SK-N-DZ (cell line): ENCODE measurements at places on chromosomes 11 and 22.

DNA sequence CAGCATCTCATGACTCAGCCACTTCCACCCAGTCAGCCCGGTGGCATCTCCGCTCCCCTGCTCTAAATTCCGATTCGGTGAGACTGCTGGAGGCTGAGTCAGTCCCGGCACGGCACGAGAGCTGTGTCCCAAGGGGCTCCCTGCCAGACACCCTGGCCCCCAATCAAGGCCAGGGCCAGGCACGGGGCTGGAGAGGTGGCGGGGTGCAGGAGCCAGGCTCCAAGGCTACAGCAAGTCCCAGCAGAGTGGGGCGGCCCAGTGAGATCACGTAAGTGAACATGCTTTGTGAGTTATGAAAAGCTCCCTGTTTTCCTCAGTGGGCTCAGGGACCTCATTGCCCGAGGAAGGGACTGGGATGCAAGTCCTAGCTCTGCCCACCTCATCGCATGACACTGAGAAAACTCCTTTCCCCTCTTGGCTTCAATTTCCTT lies 3.0 kb downstream of the C11orf68 start:
- no peak for DNase-seq

- no peak for DNase-seq
Measured at GRCh38 chr11:14232652-14233051, 126.3 kb downstream of the RRAS2 start.

DNA sequence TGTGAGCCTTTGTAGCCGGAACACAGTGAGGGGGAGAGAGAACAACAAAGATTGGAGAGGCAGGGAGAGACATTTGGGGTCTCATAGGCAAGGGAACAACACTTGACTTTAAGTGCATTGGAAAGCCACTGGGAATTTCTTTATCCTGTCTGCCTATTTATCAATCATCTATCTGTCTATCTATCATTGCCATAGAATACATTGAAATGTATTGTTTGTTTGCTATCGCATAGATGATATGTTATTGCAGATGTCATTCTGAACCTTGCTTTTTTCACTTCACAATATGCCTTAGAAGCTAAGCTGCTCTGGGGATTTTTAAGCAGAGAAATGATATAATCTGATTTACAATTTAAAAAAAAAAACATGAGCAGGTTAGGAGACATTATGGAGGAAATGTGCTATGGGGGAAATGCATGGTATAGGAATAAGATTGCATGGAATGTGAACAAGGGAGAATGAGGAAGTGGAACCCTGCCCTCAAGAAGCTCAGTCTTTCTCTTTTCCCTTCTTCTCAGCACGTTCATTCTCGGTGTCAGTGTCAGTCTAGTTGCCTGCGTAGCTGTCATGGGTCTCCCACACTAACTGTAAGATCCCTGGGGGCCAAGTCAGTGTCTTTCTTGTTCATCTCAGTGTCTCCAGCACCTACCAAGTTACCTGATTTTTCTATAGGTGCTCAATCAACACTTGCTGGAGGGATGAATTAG lies 158.7 kb upstream of the ARHGAP20 start:
- no peak for DNase-seq

GRCh38 chr11:86737737-86738136 lies 62.6 kb upstream of the PRSS23 start:
- no peak for DNase-seq

DNA sequence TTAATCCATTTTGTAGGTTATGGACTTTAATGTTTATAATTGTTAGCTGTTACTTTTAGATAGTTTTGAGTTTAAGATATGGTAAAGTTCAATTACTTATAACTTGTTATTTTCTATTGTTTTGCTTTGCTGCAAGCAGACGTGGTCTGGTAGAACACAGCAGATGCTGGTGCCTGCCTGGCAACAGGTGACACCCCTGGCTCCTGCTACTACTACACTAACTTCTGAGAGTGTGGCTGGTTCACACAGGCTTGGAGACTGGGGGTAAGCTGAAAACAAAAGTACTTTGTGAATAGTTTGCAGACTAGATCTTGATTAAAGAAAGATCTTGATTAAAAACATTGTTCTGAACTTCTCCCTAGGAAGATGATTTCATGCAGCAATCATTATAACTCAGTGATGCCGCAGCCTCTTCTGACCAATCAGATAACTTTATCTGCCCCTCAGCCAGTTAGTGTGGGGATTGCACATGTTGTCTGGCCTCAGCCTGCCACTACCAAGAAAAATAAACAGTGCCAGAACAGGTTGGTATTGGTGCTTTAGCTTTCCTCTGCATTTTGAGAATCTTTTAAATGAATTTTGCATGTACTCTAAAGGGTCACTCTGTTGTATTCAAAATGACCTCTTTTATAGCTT lies 90.4 kb downstream of the HIPK3 start:
- no peak for DNase-seq

DNA sequence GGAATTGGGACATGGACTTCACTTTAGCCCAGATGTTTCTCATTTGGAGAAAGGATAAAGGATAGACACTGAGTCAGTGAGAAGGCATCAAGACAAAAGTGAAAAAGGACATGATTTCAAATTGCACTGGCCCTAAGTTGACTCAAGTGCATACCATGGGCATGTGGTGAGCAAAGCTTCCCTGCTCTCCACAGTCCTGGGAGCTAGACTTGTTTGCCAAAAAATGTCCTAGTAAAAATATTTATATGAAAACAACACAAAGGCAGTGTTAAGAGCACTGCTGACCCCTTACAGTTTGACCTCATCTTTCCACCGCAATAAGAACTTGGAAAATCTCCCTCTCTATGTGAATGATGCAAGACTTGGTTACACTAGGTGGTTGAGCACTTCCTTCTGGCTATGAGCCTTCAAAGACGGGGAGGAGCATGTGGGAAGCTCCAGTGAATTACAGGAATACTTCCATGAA lies 46.5 kb upstream of the FIBIN start:
- no peak for DNase-seq

- no peak for DNase-seq
Measured at GRCh38 chr22:44289414-44290171, 23.2 kb downstream of the SHISAL1 start.

DNA sequence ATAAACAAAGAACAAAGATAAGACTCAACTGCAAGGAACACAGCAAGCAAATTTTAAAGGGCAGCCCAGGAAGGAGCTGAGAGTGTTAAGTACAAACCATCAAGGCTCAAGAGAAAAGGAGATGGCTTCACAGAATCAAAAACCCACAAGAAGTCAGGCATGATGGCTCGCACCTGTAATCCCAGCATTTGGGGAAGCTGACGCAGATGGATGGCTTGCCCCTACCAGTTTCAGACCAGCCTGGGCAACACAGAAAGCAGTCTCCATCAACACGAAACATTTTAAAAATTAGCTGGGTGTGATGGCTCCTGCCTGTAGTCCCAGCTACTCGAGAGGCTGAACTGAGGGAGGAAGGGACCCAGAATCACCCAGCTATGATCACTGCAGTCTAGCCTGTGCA lies 32.6 kb downstream of the MAPK1 start:
- DNase-seq = no peak

- DNase-seq = no peak
Measured at GRCh38 chr11:68329536-68329935, 17.1 kb downstream of the LRP5 start.

DNA sequence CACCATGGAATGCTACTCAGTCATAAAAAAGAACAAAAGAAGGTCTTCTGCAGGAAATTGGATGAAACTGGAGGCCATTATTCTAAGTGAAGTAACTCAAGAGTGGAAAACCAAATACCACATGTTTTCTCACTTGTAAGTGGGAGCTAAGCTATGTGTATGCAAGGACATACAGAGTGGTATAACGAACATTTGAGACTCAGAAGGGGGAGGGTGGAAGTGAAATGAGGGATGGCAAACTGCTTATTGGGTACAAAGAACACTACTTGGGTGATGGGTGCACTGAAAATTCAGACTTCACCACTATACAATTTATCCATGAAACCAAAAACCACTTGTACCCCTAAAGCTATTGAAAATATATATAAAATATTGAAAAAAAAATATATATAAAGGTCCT lies 13.4 kb upstream of the CAT start:
- DNase-seq = no peak

DNA sequence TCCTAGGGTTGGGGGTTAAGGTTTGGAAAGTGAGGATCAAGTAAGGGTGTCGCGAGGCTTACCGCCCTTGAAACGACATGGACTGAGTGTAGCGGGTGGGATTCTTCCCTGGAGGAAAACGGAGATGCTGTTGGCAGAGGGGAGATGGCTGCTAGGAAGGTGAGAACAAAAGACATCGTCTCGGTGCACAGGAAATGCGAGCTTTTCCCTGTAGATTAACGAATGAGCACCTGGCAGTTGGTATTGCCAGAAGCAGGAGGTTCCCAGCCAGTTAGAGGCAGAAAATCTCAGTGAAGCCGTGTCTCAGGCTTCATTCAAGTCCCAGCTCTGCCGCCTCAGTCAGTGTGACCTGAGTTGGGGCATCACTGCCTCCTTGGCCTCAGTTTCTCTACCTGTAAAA lies 1.4 kb upstream of the LHFPL7 start:
- no peak for DNase-seq

GRCh38 chr11:12029738-12030363 lies 21.4 kb upstream of the DKK3 start:
- DNase-seq = no peak

DNA sequence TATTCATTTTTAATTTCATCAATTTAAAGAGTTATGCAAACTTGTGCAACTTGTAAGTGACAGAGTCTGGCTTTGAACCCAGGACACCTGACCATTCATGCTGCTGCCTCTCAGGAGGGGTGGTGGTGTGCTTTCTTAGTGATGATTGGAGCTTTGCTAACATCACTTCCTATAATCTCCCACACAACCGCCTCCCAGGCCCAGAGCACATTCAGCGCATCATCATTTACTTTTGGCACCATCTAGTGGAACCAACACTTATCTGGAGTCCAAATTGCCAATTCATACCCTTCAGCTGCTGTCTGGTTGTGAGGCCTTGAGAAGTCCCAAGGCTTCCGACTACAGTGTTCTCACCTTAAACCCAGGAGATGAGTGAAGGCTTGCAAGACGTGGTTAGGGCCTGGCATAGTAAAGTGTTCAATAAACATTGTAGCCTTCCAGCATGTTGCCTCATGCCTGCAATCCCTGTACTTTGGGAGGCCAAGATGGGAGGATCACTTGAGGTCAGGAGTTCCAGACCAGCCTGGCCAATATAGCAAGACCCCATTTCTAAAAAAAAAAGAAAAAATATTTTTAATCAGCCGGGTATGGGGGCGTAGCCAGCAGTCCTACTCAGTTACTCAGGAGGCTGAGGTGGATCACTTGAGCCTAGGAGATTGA lies 1.1 kb upstream of the TTLL1 start:
- DNase-seq = peak; percentile 77

DNA sequence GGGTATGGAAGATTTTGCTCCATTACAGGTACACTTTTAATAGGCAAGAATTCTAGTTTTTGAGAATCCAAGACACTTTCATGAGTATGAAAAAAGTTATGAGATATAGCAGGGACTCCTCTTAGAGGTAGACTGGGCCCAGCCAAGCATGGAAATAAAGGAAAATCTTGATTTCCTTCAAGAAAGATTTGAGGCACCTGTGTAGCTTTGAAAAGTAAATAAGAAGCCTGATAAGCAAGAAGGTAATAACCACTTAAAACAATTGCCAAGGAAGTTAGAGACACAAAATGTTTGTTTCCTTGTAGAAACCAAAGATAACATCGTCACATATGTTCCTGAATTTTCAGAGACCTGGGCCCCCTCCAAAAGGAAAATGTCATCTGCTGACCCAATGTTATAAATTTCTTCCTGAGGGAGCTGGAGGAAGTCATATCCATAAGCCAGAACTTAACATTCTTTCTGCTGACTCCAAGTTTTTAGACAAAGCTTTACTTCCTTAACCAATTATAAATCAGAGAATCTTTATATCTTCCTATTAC lies 314.5 kb upstream of the ANO3 start:
- no peak for DNase-seq

GRCh38 chr11:75194147-75194546 lies 43.2 kb downstream of the SLCO2B1 start:
- no peak for DNase-seq

GRCh38 chr11:15153231-15153630 lies 38.5 kb downstream of the INSC start:
- no peak for DNase-seq

DNA sequence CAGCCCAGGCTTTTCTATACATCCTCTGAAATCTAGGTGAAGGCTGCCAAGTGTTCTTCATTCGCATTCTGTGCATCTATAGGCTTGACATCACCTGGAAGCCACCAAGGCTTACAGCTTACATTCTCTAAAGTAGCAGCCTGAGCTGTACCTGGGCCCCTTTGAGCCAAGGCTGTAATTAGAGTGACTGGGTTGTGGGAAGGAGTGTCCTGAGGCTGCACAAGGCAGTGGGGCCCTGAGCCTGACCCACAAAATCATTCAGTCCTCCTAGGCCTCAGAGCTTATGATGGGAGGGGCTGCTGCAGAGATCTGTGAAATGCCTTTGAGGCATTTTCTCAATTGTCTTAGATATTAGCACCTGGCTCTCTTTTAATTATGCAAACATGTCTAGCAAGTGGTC lies 33.0 kb upstream of the RDX start:
- DNase-seq = no peak

GRCh38 chr11:76169473-76169896 lies 36.8 kb downstream of the WNT11 start:
- DNase-seq = no peak

- no peak for DNase-seq
Measured at GRCh38 chr11:119560961-119561360, 138.0 kb upstream of the THY1 start.

GRCh38 chr11:64791781-64792291 lies 11.2 kb downstream of the MAP4K2 start:
- DNase-seq = no peak

DNA sequence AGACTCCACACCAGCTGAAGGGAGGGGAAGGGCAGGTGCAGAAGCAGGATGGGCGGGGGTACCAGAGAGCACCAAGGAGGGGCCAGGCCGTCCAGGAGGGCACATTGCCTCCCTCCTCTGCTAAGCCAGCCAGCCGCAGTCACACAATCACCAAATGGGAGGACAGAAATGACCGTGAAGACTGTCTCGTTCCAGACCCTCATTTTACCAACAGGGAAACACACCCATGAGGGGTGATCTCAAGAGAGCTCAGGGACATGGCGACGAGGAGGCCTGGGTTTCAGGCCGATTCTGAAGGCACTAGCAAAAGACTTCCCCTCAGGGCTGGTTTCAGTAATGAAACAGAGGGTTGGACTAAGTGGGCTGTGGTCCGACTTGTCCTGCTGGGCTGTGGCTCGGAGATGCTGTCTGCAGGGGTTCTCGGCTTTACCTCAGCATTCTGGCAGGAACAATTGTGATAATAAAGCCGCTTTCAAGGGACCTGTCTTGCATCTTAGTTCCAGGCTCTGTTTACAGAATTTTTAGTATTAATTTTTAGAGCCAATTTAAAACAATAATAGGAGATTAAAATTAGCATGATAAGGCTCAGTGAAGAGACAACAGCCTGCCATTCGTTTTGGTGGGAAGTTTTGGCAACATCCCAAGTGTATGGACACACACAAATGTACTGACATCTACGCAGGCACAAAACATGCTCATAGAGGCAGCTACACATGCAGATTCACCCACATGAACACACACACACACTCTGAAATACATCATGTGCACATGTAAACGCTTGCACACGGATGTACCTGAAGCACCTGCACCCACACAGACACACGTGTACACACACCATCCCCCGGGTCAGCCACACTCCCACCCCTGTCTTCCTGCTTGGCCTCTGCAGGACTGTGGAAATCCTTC lies 2.0 kb upstream of the B3GAT1 start:
- no peak for DNase-seq
